ENCODE measurements at places on chromosomes 7 and 10. TPM values are rescaled to one million over a fixed set of nuclear protein-coding genes. Genes with fewer than 3 reads are reported as not detected.

- H3K4me1 ChIP-seq = no peaks in the 10 kb centered on the region
- H3K4me3 ChIP-seq = no peak overlapping the region
- no peak overlapping the region for H3K27ac ChIP-seq
- no peaks in the 10 kb centered on the region for H3K27me3 ChIP-seq
These were observed 199.7 kb downstream of the BMPER start for GRCh38 chr7:34104992-34105391.

- H3K27ac ChIP-seq = no peak overlapping the region
- H3K27me3 ChIP-seq = peaks cover 76% of the 10 kb centered on the region
- no peak for DNase-seq
- H3K36me3 ChIP-seq = no peaks in the 10 kb centered on the region
- H3K4me3 ChIP-seq = no peak overlapping the region
These were observed 127.0 kb downstream of the TCERG1L start for GRCh38 chr10:131184503-131184902.

DNA sequence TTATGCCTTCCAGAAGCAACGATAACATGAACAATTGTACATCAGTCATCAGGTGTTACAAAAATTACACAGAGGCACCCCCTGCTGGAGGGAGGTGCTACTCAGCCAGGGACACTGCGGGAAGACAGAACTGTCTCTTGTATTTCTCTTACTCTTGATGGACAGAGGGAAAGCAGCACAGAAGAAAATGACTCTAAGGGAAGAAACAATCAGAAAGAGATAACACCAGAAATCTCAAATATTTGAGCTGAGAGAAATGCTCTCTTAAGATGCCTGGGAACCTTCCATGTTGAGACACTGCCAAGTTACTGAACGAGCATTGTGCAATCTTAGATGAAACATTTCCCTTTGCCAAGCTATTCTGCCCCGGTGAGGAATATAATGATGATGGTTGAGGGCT lies 227.6 kb upstream of the NPSR1 start:
- no peaks in the 10 kb centered on the region for H3K27me3 ChIP-seq
- H3K27ac ChIP-seq = no peak overlapping the region
- H3K4me1 ChIP-seq = no peaks in the 10 kb centered on the region
- no peak overlapping the region for H3K4me3 ChIP-seq
- no peaks in the 10 kb centered on the region for H3K36me3 ChIP-seq
- no peak for DNase-seq

- no peak overlapping the region for H3K4me3 ChIP-seq
- no peaks in the 10 kb centered on the region for H3K36me3 ChIP-seq
- H3K27me3 ChIP-seq = no peaks in the 10 kb centered on the region
- peak overlapping the region; percentile 82 for H3K27ac ChIP-seq
- peaks cover 34% of the 10 kb centered on the region for H3K4me1 ChIP-seq
- DNase-seq = no peak
These were observed 60.7 kb upstream of the FOXK1 start for GRCh38 chr7:4621396-4621795.

DNA sequence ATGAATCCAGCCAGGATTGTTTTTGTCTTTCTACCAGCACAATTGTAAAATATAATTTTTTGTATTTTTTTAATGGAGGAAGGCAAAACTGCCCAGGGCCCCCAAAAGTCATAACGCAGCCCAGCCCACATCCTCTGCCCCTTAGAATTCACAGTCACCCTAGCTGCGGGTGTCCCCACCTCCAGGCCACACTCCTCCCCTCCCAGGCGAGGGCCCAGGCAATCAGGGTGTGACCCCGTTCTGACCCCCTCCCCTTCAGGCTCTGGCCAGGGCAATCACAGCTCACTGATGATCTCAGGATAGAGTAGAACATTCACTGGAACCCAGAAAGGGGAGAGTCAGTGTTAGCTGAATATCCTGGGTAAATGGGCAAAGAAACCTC lies 92.0 kb upstream of the MACROH2A2 start:
- H3K27ac ChIP-seq = no peak overlapping the region
- DNase-seq = no peak
- peaks cover 7% of the 10 kb centered on the region for H3K4me1 ChIP-seq
- H3K36me3 ChIP-seq = no peaks in the 10 kb centered on the region
- no peak overlapping the region for H3K4me3 ChIP-seq
- H3K27me3 ChIP-seq = peaks cover 20% of the 10 kb centered on the region

DNA sequence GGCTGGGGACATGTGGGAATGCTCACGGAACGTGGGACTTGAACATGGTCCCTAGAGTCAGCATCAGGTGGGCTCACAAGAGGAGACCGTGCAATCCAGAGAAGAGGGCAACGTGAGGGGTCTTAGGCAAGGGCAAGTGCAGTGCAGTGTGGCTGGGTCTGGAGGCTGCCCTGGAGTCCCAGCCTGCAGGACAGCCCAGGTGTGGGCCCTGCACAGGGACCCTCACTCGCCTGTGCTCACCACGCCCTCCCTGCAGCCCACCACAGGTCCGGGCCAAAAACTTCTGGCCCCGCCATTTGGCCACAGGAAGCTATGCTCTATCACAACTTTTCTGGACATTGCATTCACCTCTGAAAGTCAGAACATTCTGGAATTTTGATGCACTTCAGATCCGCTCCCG lies 133.5 kb downstream of the PAXIP1 start:
- H3K27me3 ChIP-seq = peaks cover 94% of the 10 kb centered on the region
- no peak overlapping the region for H3K4me3 ChIP-seq
- H3K27ac ChIP-seq = no peak overlapping the region
- H3K4me1 ChIP-seq = no peaks in the 10 kb centered on the region

DNA sequence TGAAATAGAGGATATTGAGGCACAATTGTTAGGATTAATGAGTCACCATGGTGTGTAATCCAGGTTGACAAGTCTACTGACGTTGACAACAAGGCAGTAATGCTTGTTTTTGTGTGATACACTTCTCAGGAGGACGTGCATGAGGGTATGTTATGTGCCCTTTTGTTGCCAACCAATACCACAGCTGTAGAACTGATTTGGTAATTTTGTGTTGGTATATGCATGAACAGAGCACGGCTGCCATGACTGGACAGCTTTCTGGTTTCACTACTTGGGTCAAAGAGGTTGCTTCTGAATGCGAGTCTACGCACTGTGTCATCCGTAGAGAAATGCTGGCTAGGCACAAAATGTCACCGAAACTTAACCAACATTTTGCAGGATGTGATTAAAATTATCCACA lies 32.9 kb downstream of the PHTF2 start:
- no peak for DNase-seq
- no peaks in the 10 kb centered on the region for H3K27me3 ChIP-seq
- H3K36me3 ChIP-seq = no peaks in the 10 kb centered on the region
- peaks cover 32% of the 10 kb centered on the region for H3K4me1 ChIP-seq
- no peak overlapping the region for H3K27ac ChIP-seq
- no peak overlapping the region for H3K4me3 ChIP-seq

- H3K27me3 ChIP-seq = no peaks in the 10 kb centered on the region
- no peak overlapping the region for H3K27ac ChIP-seq
- no peaks in the 10 kb centered on the region for H3K36me3 ChIP-seq
- DNase-seq = no peak
These were observed 1119.8 kb upstream of the LRRTM3 start for GRCh38 chr10:65805993-65806392.

GRCh38 chr10:29102233-29102632 lies 186.6 kb upstream of the LYZL1 start:
- H3K36me3 ChIP-seq = no peaks in the 10 kb centered on the region
- H3K4me1 ChIP-seq = no peaks in the 10 kb centered on the region
- DNase-seq = no peak
- no peak overlapping the region for H3K4me3 ChIP-seq
- no peaks in the 10 kb centered on the region for H3K27me3 ChIP-seq

DNA sequence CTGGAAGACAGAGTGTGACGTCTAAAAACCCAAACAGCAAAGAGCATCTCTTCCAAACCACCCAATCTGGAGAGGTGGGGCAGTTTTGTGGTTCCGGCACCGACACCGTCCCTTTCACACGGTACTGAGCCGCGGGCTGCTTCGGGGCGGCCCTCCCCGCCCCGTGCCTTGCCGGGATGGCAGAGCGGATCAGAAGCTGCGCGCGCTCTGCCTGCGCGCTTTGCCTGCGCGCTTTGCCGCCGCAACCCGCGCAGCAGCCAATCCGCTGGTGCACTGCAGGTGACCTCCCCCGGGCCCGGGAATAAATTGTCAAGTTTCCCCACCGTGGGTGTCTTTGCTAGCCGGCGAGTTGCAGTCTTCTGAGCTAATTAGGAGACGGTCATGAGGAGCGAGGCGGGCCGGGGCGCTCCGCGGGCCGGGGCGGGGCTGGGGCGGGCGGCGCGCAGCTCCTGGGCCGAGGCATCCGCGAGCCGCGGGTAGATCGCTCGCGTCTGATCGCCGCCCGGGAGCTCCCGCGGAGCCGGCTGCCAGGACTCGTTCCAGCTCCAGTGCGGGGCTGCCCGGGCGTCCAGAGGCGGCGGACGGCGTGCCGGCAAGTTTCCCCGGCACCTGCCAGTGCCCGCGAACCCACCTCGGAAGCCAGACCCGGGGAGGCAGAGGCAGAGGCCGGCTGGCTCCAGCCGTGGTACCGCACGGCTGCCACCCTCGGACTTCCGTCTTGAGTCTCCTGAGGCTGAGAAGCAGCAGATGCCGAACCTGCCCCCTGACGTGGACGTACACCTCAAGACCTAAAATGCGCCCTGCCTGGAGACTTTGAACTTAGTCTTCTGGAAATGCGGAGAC lies 536.0 kb upstream of the GALNT17 start:
- peaks cover 41% of the 10 kb centered on the region for H3K27me3 ChIP-seq
- H3K4me1 ChIP-seq = peaks cover 10% of the 10 kb centered on the region
- H3K4me3 ChIP-seq = peak overlapping the region; percentile 59

DNA sequence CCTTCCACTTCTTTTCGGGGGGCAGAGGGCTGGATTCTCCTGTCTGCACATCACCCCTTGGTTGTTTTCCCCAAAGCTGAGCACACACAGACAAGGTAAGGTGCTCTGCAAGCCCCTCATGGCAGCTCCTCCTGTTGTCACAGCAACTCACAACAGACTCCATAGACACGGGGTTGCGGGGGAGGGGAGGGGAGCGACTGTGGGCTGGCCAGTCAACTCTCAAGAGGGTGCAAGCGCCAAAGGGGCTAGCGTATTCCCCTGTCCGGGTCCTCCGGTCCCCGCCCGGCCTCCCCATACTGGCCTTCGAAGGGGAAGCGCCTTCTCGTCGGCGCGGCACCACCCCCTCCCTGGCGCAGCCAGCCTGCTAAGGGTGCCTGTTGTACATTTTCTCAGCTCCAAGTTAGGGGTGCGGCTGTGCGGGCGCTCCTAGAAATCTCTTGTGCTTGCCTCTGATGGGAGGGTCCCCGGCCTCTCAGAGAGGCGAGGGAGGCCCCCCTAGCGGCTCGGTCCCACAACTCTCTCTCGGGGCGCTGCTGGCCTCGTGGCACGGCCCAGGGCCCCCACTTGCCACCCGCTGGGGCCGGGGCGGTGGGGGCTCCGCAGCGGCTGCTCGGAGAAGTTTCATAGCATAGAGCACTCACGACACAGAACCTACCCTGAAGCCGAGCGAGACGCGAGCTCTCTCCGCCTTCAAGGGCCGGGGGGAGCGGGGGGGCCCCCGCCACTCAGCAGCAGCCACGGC lies 498 bp downstream of the RHOBTB1 start:
- H3K27ac ChIP-seq = peak overlapping the region; percentile 99
- H3K27me3 ChIP-seq = no peaks in the 10 kb centered on the region
- H3K36me3 ChIP-seq = no peaks in the 10 kb centered on the region
- peaks cover 59% of the 10 kb centered on the region for H3K4me1 ChIP-seq
- H3K4me3 ChIP-seq = peak overlapping the region; percentile 94

DNA sequence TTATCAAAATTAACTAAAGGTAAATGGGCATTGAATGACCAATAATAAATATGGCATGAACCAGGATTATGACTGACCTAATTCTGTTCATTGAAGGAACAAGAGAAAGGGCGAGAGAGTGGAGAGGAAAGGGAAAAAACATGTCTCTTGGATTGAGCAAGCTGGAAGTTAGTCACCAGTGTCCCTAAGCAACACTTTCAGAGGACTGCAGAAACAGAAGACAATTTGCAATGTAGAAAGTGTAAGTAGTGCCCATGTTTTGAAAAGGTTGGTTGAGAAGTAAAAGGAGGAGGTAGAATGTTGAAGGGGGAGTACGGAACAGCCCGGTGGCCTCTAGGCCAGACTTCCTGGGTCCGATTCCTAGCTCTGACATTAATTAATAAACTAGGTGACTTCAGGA lies 94.6 kb downstream of the FAS start:
- H3K4me3 ChIP-seq = no peak overlapping the region
- peaks cover 28% of the 10 kb centered on the region for H3K4me1 ChIP-seq
- no peaks in the 10 kb centered on the region for H3K36me3 ChIP-seq
- DNase-seq = no peak
- H3K27ac ChIP-seq = peak overlapping the region; percentile 46

DNA sequence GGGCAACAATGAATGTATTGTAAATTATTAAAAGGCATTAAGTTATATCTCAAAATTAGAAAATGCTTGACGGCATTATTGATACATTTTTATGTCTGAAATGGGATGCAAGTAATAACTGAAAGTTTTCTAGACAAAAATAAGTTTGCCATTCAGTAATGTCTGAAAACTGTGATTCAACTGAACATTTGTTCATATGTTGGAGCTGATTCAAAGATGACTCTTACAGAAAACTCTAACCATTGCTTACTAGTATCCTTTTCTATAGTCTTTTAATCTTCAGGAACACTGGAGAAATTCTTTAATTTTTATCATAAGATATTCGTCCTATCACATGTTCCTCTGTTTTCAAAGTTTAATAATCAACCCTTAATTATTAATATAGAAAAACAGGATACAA lies 71.1 kb upstream of the TFEC start:
- no peak for DNase-seq
- H3K4me3 ChIP-seq = no peak overlapping the region
- no peak overlapping the region for H3K27ac ChIP-seq
- no peaks in the 10 kb centered on the region for H3K36me3 ChIP-seq
- H3K4me1 ChIP-seq = no peaks in the 10 kb centered on the region
- peaks cover 24% of the 10 kb centered on the region for H3K27me3 ChIP-seq

- DNase-seq = no peak
- H3K27me3 ChIP-seq = no peaks in the 10 kb centered on the region
- H3K27ac ChIP-seq = no peak overlapping the region
These were observed 388.9 kb upstream of the TPK1 start for GRCh38 chr7:145224775-145225174.

DNA sequence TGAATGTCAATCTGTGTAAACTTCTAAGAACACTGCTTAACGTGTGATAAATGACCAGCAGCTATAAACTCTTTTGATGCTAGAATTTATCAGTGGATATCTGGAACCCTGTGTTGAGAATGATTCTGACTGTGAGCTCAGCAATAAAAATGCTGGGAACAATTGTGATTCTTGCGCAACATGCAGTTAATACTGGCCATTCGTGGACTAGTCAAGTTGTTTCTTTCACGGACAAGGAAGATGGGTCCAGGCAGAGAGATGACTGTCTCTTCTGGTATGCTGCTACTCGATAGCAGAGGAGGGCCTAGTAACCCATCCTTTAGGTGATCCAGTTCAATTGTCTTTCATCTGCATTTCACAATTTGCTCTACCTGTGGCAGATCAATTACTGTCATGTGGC lies 394.8 kb upstream of the IGFBP3 start:
- H3K4me1 ChIP-seq = no peaks in the 10 kb centered on the region
- no peaks in the 10 kb centered on the region for H3K36me3 ChIP-seq
- peaks cover 5% of the 10 kb centered on the region for H3K27me3 ChIP-seq
- no peak overlapping the region for H3K4me3 ChIP-seq

TMEM176A gene
- total RNA-seq = 18.5 TPM

CPVL gene
- 86.3 TPM for total RNA-seq

ZNF33A gene
- total RNA-seq = 24.3 TPM

CXCL12 gene
- 130 TPM for total RNA-seq

C10orf62 gene
- 1.5 TPM for total RNA-seq

THSD7A gene
- 1.6 TPM for total RNA-seq

SFRP5 gene
- total RNA-seq = 8.7 TPM

HECW1 gene
- not detected for total RNA-seq

BLNK gene
- 1.4 TPM for total RNA-seq

TMEM213 gene
- not detected for total RNA-seq

PSMG3 gene
- 11.2 TPM for total RNA-seq

CYP2C19 gene
- not detected for total RNA-seq

CHN2 gene
- 36.1 TPM for total RNA-seq

ACTL6B gene
- total RNA-seq = not detected

All from left ventricle myocardium inferior (tissue), 1 donor.